ENCODE measurements at places on chromosomes 6 and 20. TPM values are rescaled to one million over a fixed set of nuclear protein-coding genes. Genes with fewer than 3 reads are reported as not detected.

DNA sequence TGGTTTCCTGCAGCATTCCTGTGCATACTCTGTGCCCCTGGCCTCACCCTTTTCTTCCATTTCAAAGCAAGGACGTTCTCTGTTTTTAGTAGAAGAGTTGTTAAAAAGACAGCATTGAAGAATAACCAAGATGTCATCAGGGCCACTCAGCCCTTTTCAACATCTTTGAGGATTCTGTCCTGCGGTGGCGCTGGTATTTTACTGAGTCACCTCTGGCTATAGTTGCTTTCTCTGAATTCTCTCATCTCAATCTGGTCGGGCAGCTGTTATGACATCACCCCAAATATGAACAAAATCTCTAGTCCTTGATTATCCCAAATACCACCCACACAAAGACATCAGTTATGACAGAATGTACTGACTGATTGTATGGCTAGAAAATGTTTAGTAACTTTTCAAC, 204.2 kb downstream of the GRIK2 start:
- DNase-seq = peak; percentile 75

The CLVS2 gene
- total RNA-seq = not detected

DNA sequence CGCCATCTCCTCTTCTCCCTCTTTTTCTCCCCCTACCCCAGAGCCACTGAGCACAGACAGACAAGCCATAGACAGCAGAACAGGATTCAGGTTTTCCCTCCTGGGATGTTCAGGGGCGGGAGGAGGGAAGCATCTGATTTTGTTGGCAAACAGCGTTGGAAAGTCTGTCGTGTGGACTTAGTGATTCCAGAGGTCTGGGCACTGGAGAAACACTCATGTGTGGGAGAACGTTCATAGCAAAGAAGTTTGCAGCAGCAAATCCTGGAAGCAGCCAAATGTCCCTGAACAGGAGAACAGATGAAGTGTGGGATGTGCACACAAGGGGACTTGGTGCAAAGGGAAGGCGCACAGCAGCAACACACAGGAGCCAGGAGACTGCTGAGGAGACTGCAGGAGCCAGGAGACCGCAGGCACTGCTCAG, 264.1 kb upstream of the CDYL start:
- DNase-seq = no peak

DNA sequence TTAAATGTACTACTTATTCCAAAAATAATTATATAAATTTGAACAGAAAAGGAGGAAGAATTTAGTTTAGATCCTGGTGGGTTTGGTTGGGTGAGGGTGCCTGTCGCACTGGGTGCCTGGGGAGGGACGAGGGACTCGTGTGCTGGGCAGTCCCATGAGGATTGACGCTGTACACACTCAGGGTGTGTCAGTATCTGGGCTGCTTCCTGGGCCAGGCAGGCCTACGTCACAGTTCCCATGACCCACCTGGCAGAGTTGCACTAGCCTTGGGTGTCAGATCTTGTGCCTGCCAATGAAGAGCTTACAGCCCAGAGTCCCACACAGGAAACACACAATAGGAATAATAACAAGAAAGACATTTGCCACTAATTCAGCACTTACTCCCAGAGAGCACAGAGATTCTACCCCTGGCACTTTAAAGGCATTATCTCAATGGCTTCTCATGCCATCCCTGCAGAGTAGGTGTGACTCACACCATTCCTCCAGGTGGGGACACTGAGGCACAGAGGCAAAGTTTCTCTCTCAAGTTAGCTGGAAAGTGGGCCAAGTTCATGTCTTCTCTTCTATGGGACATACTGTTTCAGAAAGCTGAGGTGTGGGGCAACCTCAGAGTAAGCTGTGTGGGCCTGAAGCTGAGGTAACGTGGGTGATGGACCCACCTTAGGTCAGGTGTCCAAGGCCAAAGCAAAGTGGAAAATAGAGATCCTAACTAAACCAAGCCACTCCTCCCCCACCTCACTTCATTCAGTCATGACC, 1.3 kb upstream of the SDCBP2 start:
- no peak for DNase-seq

The SLCO4A1 gene
- 0.17 TPM for total RNA-seq

DNA sequence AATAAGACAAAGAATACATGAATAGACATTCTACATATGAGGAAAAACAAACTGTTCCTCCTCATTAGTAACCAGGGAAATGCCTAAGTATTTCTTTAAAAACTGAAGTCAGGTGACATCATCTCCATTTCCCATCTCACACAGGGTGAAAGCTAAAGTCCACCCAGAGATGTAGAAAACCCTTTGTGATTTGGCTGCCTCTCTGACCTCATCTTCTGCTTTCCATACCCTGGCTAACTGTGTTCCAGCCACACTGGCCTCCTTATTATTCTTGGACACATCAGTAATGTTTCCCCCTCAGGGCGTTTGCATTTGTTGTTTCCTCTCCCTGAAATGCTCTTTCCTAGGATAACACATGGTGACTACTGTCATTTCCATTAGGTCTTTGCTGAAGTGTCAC, 40.4 kb downstream of the ESF1 start:
- DNase-seq = no peak

- DNase-seq = no peak
Measured at GRCh38 chr6:18179770-18180356, 24.6 kb downstream of the KDM1B start.

The GPANK1 gene
- total RNA-seq = 13.3 TPM

- DNase-seq = peak; percentile 45
Measured at GRCh38 chr6:15023448-15023847, 222.4 kb upstream of the JARID2 start.

The SYNDIG1 gene
- total RNA-seq = 5.7 TPM

DNA sequence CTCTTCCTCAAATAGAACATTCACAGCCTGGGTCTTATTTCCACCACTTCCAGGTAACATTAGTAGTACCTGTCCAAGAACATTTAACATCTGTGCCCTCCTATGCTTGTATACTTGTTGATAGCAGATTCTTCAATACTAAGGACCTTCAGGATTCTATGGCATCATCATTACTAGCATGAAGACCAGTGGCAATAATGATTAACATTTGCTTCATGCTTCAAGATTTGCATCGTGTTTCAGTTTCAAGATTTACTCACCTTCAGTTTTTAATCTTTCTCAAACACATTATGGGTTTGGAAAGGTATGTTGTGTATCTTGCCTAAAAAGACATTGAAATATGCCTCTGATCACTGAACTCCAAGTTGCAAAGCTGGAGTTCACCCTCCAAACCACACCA, 412.8 kb upstream of the NRSN1 start:
- no peak for DNase-seq

The PDE10A gene
- not detected for total RNA-seq

The TAPBP gene
- total RNA-seq = 119 TPM

DNA sequence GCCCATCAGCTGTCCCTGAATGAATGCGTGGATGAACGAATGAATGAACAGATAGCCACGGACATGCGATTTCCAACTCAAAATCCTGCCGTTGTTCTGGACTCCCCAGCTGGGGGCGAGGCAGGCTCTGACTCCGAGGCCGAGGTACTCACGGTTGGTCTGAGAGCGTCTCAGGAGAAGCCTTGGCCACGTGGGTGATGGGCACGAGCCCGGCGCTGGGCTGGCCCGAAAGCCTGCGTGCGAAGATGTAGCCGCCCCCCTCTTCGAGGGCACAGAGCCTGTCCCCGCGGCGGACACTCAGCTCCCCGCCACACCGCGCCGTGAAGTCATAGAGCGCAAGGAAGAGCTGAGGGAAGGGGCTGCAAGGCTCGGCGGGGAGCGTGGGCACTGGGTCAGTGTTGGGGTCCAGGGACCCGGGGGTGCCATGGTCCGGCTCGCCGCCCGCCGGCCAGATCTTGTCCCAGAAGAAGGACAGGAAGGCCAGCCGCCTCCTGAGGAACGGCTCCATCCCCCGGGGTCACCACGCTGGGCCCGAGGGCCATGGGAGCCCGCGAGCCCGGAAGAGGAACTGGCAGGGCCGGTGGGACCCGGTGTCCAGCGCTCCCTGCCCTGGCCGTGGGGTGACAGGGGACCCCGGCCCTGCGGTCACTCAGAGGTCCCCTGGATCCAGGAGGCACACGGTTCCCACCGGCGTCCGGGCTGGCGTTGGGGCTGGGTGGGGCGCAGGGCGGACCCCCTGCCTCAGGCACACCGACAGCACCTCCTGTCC, 409 bp downstream of the SRMS start:
- DNase-seq = no peak

The VPS16 gene
- 33.5 TPM for total RNA-seq

GRCh38 chr6:9766240-9766915, 648.5 kb downstream of the TFAP2A start:
- peak; percentile 56 for DNase-seq

DNA sequence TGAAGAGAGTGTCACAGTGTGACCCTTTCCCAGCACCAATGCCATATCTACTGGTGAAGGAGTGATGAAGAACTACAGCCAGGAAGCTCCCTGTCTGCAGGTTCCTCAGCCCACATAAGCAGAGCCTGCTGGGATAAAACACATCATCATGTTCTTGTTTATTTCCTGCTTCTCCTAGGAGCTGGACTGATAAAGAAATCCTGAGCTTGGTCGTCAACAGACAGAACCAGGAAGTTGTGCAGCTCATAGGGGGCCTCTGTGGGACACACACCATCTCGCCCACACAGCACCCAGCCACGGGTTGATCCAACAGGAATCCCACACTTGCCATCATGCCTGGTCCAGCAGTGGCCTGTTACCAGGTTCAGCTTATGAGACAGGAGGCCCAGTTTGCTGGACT, 2.8 kb upstream of the CSTL1 start:
- no peak for DNase-seq

- DNase-seq = no peak
Measured at GRCh38 chr6:88472851-88473525, 306.8 kb upstream of the CNR1 start.

DNA sequence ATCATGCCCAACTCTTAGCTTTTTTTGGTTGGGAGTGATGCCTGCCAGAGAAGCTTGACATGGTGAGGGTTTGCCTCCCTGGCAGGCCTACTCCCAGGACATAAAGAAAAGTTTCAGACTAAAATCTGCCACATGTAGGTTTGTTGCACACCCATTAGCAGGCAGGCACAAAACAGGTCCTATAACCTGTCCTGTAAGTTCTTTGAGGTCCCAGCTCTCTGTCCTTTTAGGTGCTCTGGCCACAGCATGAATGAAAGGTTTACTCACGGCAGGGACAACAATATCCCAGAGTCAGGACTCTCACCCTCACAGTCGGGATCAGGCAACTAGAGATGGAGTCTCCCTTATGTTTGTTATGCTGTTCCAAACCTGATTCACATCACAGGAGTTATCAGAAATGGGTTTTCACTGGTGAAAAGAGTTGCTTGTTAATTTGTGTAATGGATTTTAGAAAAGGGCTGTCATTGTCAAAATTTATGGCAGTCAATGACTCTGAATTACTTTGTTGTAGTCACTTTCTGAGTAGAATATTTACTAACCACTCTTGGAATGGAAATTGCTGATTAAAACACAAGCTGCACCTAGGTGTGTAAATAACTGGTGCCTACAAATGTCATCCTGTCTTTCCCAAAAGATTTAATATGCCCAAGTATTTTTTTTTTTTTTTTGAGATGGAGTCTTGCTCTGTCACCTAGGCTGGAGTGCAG, 5.8 kb upstream of the SRPK1 start:
- DNase-seq = no peak

DNA sequence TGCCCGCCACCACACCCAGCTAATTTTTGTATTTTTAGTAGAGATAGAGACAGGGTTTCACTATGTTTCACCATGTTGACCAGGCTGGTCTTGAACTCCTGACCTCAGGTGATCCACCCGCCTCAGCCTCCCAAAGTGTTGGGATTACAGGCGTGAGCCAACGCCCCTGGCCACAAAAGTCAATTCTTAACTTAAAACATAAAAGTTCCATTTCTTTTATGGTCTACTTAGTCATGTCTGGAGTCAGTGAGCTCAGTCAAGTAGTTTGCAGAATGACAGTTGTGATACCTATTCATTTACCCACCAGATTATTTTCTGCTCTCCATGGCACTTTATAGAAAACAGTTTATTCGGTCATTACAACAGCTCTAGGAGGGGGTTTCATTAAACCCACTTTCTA, 103.1 kb upstream of the ESR1 start:
- no peak for DNase-seq

The SPATA25 gene
- 0.99 TPM for total RNA-seq

The SLC17A1 gene
- total RNA-seq = not detected

DNA sequence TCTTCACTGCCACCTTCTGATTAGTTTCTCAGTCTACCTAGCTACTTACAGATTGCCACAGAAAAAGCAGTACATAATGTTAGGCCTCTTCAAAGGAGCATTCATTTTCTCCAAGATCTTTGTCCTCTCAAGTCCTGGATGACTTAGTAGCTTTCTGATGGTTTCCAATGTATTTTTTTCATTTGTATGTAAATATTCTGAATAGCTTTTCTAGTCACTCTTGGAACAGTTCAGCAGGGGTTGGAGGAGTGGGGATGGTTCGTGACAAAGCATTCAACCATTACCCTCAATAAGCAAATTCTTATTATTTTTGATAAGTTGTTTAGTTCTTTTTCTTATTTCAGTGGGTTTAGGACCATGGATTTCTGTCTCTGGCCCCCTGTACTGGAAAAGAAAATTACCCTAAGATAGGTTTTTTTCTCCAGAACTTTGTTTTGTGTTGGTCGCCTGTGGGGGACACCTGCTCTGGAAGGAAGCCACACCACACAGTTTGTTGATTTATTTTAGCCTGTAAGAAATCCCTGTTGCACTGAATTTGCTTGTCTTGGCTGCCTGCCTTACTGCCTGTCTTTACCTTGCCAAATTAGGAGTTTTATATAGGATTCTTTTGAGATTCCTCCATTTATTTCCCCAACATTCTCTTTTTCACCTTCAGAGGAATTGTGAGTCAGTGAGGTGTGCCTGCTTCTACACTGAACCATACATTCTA, 247.9 kb downstream of the RFPL4B start:
- DNase-seq = no peak

- DNase-seq = peak; percentile 58
Measured at GRCh38 chr6:46510651-46511050, 19.4 kb upstream of the RCAN2 start.

DNA sequence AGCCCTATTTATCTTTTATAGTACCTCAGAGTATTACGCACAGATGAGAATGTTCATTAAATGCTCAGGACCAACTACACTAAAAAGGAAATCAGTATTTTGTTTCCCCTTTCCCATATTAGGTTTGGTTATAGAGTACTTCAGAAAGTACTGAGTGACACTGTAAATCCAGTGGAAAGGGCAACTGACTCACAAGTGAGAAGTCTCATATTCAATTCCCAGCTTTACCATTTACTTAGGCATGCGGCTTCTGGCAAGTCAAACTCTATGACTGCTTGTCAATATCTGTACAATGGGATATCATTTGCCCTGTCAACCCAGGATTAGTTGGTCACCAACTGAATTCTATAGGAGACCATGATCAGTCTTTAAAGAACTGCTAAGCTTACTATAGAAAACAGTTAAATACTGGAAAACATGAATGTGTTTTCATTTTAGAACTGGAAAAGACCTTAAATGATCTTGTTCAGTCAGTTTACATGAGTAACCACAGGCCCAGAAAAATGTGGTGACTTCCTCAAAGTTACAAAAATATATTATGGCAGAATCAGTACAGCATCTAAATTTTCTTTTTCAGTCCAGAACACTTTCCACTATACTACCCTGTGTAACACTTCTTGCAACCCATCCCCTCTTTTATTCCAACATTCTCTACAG, 3.6 kb downstream of the MAP3K7 start:
- DNase-seq = no peak
